NCI-H226 (cell line): ENCODE measurements at places on chromosomes 1 and 21.

DNA sequence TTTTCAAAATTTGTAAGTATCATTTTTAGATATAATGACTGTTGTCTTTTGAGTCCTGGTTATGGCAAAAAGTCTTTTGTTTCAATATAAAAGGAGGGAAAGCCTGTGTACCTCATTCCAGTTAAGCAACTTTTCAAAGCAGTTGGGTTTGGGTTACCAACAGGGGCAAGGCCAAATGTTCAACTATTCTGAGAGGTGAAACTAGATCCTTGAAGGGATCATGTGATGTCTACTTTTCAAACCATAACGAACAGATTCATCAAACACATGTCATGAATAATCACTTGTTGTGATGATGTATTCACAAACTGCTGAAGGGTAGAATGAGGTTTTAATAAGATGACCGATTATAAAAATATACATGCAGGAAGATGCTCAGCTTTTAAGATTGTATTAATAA is 171.3 kb downstream of the HHAT start:
- DNase-seq, result no peak

DNA sequence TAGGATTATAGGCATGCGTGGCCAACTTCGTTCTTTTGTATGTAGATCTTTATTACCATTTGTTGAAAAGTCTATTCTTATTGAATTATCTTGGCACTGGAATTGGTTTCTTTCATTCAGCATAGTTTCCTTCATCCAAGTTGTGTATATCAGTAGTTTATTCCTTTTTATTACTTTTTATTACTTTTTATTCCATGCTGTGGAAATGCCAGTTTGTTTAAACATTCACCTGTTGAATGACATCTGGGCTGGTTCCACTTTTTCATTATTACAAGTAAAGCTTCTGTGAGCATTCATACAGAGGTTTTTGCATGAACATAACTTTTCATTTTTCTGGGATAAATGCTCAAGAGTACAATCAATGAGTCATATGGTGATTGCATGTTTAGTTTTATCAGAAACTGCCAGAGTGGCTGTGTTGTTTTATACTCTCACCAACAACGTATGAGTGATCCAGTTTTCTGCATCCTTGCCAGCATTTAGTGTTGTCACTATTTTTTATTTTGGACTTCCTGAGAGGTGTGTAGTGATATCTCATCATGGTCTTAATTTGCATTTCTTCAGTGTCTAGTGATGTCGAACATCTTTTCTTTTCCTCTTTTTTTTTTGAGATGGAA is 28.6 kb downstream of the PTPRU start:
- DNase-seq, result peak; percentile 57

- no peak for DNase-seq
Measured at GRCh38 chr1:14017531-14017961, 317.6 kb downstream of the PRDM2 start.

- no peak for DNase-seq
Measured at GRCh38 chr21:41730367-41730765, 36.5 kb downstream of the RIPK4 start.

DNA sequence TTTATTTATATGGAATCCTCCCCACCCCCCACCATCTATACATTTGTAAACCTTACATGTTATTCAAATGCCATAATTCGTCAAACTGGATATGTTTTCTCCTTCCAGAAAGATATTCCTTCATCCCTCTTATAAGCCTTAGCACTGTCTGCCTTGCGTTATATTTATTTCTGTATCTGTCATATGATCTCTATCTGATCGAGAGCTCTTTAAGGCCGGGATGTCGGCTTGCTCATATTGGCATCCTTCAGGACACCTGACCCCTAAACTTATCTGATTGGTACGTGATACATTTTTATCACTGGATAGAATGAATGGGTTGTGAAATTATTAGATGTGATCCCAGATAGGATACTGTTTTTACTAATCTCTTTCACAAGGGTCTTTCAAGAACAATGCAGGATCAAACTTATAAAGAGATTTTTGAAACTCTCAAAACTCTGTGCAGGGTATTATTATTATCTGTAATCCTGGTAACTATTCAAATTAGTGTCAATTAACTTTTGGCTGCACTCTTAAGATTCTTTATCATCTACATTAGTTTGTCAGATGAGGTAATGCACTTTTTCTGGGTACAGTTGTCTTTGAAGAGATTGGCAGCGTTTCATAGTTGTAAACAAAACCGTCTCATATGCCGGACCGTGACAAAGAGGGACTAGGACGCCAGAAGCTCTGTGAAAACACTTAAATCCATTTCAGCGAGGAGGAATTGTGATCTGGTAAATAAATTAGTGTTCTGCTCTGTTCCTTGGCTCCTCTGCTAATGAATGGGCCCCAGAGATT is 152.0 kb downstream of the KIF26B start:
- DNase-seq, result no peak

- DNase-seq, result peak; percentile 97
Measured at GRCh38 chr1:12480748-12481362, 137.2 kb downstream of the DHRS3 start.
